Stimulated activated CD4-positive, alpha-beta T cell treated with anti-CD3 and anti-CD28 coated beads, Interleukin-1b, Interleukin-23, amount 100 ng/mL, for 48 hours (primary cell): ENCODE measurements at places on chromosomes 16 and 17.
A peak's percentile ranks its signal among the peaks of the same experiment; 100 is the strongest.

DNA sequence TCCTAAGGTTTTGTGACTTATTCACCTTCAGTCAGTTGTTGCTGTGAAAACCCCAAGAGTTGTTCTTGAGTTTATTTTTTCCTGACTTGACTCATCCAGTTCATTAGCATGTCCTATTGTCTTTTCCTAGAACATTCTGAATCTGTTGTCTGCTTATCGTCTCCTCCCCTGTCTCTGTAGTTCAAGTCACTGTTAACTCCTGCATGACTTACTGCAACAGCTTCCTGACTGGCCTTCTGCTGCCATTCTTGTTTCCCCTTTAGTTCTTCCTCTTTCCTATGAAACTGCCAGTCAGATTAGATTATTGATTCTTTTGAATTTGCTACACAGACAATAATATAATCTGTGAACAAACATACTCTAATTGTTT is 161.5 kb downstream of the FTO start:
- no peak for DNase-seq

- no peak for DNase-seq
These were observed 11.7 kb upstream of the FAM20A start for GRCh38 chr17:68612923-68613292.

- DNase-seq = no peak
These were observed 51.3 kb upstream of the AMZ2 start for GRCh38 chr17:68196394-68197090.

DNA sequence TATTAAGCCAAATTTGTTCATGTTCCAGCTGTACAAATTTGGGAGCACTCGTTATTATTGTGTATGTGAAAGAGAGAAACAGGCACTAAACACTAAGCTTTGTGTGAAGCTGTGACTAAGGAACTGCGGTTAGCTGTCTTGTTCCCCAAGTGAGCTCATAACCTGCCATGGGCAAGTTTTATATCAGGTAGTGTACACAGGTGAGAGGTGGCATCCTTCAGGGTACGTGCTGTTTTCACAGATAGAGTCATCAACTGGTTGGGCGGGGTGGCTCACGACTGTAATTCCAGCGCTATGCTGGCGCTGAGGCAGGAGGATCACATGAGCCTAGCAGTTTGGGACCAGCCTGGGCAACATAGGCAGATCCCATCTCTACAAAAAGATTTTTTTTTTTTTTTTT is 2.8 kb downstream of the DNAJA3 start:
- no peak for DNase-seq

DNA sequence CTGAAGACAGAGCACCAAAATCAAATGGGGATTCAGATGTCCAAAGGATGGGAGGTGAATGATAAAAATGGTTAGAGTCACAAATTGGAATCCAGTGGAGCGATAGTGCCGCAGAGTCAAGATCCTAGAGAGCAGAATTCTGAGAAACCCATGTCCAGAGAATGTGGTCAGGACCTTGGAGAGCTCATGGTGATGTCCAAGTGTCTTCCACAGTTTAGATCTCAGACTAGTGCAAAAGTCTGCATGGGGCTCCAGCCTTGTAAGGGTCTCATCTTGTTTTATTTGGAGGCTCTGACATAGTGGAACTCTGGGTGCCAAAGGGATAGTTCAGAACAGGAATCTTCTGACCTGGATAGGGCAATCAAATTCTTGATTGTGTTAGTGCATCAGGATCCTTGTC is 245.9 kb upstream of the HSBP1 start:
- no peak for DNase-seq

- DNase-seq = no peak
These were observed 62.2 kb downstream of the TNRC6C start for GRCh38 chr17:78020717-78021108.

DNA sequence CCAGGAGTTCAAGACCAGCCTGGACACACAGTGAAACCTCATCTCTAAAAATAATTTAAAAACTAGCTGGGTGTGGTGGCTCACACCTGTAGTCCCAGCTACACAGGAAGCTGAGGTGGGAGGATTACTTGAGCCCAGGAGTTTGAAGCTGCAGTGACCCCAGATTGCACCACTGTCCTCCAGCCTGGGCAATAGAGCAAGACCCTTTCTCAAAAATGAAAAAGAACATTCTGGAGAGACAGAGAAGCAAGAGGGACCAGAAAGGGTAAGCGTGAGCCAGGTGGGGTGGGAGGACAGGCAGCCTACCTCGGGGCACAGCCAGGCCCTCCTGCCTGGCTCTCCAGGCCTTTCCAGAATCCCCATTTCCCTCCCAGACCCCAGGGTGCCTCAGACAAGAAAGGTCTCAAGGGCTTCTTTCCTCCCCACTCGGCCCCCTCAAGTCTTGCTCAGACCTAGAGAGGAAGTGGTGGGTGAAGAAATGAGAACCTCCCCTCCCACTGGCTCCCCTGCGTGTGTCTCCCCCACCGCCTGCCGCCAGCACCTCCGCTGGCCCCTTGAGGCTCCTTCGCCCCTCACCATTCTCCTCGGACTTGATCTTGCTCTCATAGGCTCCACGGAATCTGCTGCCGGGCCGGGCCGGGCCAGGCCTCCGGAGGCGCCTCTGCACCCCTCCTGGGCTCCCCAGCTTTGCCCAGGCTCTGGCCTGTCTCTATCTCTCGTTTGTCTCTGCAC is 503 bp downstream of the C16orf54 start:
- peak; percentile 53 for DNase-seq
